Activated naive CD4-positive, alpha-beta T cell treated with Interleukin-2 at 50 U/mL for 16 hours (primary cell): ENCODE measurements at places on chromosomes 5 and 9.
A peak's percentile ranks its signal among the peaks of the same experiment; 100 is the strongest.

DNA sequence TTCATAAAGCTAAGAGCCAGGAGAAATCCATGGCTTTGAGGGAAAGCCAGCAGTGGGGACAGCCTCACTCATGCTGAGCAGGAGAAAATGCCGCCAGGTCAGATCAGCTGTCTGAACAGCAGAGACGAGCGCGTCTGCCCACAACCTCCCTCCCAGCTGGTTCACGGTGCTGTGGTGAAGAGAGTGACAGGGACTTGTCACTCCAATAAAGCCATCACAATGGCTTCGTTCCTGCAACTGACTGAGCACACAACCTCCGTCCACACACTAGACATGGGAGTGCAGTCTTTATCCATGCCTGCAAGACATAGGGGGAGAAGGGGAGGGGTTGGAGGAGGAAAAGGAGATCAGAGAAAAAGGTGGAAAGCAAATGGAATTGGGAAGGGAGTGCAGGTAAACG, 206.9 kb downstream of the GABBR2 start:
- DNase-seq: no peak

DNA sequence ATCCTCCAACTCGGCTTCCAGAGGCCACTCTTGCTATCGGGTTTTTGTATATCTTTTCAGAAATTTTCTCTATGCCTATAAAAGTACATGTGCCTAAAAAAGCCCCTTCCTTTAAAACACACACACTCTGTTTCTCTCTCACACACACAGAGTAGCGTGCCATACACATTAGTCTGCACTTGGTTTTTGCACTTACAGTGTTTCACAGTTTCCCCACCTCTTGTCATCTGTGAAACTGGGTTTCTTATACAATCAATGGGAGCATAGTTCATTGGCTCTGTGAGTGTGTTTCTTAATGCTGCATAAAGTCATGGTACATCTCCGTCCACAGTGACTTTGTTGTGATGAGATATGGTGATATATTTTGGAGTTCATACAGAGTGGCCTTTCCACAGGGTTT, 664 bp upstream of the IGFBPL1 start:
- no peak for DNase-seq

- no peak for DNase-seq
These were observed 20.1 kb upstream of the SLC36A1 start for GRCh38 chr5:151427258-151427657.

- no peak for DNase-seq
These were observed 65.3 kb downstream of the MARCHF3 start for GRCh38 chr5:126965061-126965475.

GRCh38 chr5:58075907-58076306, 384.0 kb downstream of the PLK2 start:
- DNase-seq: no peak

GRCh38 chr5:15103130-15103529, 231.6 kb upstream of the ANKH start:
- no peak for DNase-seq

GRCh38 chr9:121861501-121862180, 210.2 kb downstream of the DAB2IP start:
- no peak for DNase-seq

- DNase-seq: no peak
These were observed 691 bp downstream of the THBS4 start for GRCh38 chr5:80035839-80036238.

- DNase-seq: no peak
These were observed 5.5 kb downstream of the ASTN2 start for GRCh38 chr9:117409321-117409720.

DNA sequence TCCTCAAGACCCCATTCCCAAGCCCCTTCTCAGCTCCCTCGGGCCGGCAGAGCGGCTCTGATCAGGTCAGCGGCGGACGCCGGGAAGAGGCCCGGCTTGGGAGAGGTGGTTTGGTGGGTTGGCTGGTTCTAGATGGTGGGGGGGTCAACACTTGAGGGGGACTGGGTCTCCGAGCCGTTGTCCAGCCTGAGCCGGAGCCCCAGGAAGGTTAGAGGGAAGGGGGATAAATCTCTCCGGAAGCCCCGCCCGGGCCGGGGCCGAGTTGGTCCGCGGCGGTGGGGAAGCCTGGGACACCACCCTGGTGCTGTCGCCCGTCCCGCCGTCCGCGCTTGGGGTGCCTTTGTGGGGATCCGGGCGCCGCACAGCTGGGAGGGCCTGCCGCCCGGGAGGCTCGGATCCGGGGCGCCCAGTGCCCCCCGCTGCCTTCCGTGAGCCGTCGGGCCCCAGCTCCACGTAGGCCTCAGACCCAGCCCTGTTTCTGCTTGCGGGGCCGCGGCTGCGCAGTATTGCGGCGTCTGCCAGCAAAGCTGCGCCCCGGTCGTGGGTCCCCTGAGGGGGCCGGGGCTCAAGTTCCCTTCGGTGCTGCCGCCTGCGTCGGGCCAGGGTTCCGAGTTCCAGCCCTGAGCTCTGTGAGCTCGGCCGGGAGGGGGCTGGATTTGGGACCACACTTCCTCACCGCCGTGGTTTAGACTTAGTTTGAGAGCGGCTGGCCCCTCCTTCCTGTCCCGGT, 542 bp upstream of the TRIM52 start:
- DNase-seq: peak; percentile 77
